Activated naive CD4-positive, alpha-beta T cell treated with anti-CD3 and anti-CD28 coated beads, Interleukin-2, amount 10 ng/mL, durations not matched to agents 7 days and 5 days (primary cell): ENCODE measurements at places on chromosomes 5 and 9.

DNA sequence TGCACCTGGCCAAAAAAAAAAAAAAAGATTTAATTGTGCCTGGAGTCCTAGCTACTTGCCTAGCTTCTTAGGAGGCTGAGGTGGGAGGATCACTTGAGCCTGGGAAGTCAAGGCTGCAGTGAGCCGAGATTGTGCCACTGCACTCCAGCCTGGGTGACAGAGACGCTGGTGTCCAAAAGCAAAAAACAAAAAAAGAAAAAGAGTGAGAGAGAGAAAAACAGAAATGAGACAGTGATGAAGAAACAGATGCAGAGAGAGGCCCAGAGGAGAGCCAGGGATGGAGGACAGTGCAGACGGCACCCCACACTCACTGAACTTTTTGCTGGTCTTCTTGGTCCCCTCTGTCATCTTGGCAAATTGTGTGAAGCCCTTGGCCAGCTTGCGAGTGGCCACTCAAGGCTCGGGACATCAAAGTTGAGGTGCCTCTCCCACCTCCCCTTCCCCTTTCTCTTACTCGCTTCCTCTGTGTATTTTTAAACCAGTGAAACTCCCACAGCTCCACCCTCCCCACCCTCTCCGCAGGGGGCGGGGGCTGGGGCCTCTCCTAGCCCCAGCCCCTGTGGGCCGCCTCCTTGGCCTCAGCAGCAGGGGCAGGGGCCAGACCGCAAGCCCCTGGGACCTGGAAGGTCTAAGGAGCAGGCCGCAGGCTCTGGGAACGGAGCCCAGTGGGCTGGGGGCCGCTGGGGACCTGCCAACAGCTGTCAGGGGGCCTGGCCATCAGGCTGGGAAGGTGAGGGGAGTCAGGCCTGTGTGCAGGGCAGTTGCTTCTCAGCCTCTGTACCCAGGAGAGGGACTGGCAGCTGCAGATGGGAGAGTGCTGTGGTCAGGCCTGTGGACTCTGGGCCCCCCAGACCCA is at the start of gene SH2D3C:
TSS of gene SH2D3C (minus strand) at position 387 of the 856 bp plus-strand sequence. CDS start at position 348, 39 bp downstream.
- peak; percentile 76 for DNase-seq
- H3K4me1 ChIP-seq, result peaks cover 67% of the 10 kb centered on the region
- H3K36me3 ChIP-seq, result peaks cover 30% of the 10 kb centered on the region
- H3K27ac ChIP-seq, result peak within 1 kb of the TSS; percentile 99

DNA sequence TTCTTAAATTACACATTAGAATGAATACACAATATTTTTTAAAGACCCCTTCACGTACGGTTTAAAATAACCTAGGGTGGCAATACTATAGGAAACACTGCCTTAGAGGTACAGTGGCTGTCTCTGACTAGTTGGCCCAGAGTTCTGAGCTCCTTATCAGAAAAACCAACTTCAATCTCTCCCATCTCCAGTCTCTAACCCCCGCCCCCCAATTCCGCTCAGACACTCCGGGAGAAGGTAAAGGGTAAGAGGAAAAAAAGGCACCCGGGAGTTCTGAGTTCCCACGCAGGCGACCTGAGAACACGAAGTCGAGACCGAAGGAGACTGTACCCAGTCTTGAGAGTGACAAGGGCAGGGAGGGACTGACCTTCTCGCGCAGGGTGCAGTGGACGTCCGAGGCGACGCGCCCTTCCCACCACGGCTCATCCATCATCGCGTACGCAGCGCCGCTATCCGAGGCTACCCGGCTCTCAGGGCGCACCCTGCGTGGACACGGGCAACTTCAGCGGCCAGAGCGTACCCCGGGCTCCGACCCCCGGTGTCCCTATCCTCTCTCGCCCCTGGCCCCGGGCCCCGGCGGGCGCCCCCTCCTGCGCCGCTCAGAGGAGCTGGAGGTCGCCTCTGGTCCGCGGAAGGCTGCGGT is 752 bp downstream of the CCNJL start:
- H3K27me3 ChIP-seq, result peaks cover 84% of the 10 kb centered on the region
- no peak overlapping the region for H3K27ac ChIP-seq
- H3K4me1 ChIP-seq, result peaks cover 7% of the 10 kb centered on the region

DNA sequence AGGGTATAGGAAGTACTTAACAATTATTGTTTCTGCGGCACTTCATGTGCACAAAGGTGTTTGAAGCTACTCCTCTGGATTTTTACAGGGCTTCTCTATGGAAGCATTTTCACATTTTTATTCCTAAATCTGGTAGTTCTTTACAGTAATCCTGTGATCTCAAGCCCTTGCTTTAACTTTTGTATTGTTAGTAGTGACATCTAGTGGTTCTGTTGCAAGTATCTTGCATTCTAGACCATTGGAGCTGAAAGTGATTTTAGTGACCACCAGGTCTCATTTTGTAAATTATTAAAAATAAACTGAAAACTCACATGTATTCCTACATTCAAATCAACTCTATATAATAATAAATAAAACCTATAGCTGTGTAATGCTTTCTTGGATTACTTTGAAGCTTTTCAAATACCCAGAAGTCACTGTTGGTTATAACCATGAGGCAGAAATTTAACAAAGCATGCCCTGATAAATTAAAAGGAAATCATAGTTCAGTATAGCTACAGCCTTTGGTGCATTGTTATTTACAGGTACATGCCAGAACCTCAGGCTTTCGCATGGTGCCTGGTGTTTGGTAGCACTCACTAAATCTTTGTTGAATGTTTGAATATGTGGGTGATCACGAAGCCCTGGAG is 18.9 kb downstream of the RPS23 start:
- H3K4me3 ChIP-seq, result no peak overlapping the region
- no peak overlapping the region for H3K27ac ChIP-seq
- no peak for DNase-seq
- H3K36me3 ChIP-seq, result no peaks in the 10 kb centered on the region
- no peaks in the 10 kb centered on the region for H3K4me1 ChIP-seq

GRCh38 chr9:120284821-120285220 is 295.1 kb downstream of the CDK5RAP2 start:
- H3K4me1 ChIP-seq, result no peaks in the 10 kb centered on the region
- no peaks in the 10 kb centered on the region for H3K36me3 ChIP-seq
- H3K27ac ChIP-seq, result no peak overlapping the region
- no peaks in the 10 kb centered on the region for H3K27me3 ChIP-seq

DNA sequence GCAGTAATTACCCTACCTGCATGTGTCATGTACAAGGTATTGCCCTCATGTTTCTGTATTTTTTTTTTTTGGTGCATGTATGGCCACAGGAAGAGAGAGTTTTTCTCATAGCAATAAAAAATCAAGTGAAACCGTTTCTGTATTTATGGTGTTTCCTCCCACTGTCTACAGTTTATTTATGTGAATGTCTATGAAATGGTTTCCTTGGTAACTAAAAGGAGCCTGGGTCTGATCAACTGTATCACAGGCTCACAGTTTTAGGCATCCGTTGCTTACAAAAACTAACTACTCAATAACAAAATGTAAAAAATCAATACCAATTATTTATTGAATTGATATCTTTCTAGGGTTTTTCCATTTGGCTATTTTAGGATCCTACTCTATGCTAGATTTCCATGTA is 464.4 kb downstream of the TAF11L14 start:
- H3K4me3 ChIP-seq, result no peak overlapping the region
- H3K27me3 ChIP-seq, result no peaks in the 10 kb centered on the region
- H3K4me1 ChIP-seq, result no peaks in the 10 kb centered on the region
- DNase-seq, result no peak

DNA sequence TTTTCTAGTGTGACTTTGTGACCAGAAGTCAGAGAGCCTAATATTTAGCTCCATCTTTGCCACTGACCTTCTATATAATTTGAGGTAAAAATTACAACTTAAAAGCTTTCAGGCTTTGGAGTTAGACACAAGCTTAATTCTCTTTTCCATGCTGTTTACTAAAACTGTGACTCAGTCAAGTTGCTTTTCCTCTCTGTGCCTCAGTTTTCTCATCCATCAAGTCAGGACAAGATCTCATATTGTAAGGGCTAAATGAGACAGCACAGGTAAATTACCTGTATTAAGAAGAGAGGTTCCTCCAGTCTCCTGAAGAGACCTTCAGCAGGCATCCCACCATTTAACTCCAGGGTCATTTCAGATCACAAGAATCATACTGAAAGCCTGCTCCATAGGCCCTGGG is 339.2 kb downstream of the ASTN2 start:
- no peak for DNase-seq
- H3K27me3 ChIP-seq, result no peaks in the 10 kb centered on the region
- no peak overlapping the region for H3K4me3 ChIP-seq
- H3K36me3 ChIP-seq, result no peaks in the 10 kb centered on the region
- H3K4me1 ChIP-seq, result no peaks in the 10 kb centered on the region

DNA sequence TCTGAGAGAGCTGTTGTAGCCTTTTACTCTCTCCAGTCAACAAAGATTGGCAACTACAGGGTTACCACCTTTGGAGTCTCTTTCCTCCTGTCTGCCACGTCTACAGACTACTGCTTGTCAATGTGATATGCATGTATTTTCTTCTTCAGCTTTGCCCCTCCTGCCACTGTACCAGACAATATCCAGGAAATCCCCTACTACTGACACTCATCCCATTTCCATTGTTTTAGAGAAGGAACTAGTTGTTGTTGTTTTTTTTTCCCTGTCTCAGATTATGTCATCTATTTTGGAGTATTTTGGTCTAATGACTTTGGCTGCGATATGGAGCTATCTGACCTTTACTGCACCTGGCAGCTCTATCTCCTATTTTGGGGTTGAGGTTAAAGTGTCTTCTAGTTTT is 50.1 kb upstream of the MACIR start:
- H3K4me3 ChIP-seq, result no peak overlapping the region
- no peak for DNase-seq
- peak overlapping the region; percentile 55 for H3K27ac ChIP-seq
- H3K27me3 ChIP-seq, result no peaks in the 10 kb centered on the region
- peaks cover 32% of the 10 kb centered on the region for H3K36me3 ChIP-seq

GRCh38 chr5:125199373-125199772 is 452.9 kb upstream of the ZNF608 start:
- H3K27me3 ChIP-seq, result no peaks in the 10 kb centered on the region
- H3K36me3 ChIP-seq, result no peaks in the 10 kb centered on the region
- no peaks in the 10 kb centered on the region for H3K4me1 ChIP-seq
- no peak overlapping the region for H3K4me3 ChIP-seq
- H3K27ac ChIP-seq, result no peak overlapping the region

DNA sequence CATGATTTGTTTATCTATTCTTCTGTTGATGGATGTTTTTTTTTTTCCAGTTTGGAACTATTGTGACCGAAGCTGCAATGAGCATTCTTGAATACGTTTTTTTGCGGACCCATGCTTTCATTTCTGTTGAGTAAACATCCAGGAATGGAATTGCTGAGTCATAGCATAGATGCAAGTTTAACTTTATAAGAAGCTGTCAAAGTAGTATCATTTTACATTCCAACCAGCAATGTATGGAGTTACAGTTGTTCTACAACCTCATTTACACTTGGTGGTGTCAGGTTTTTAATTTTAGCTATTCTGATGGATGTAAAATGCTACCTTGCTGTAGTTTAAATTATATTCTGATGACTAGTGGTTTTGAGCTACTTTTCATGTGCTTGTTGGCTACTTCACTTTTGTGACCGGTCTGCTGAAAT is 49.0 kb downstream of the NPR3 start:
- H3K27ac ChIP-seq, result no peak overlapping the region
- no peaks in the 10 kb centered on the region for H3K36me3 ChIP-seq
- H3K27me3 ChIP-seq, result no peaks in the 10 kb centered on the region
- H3K4me3 ChIP-seq, result no peak overlapping the region
- no peak for DNase-seq
- H3K4me1 ChIP-seq, result no peaks in the 10 kb centered on the region

- H3K36me3 ChIP-seq, result no peaks in the 10 kb centered on the region
- no peak overlapping the region for H3K4me3 ChIP-seq
- H3K4me1 ChIP-seq, result no peaks in the 10 kb centered on the region
These were observed 73.5 kb downstream of the KIF4B start for GRCh38 chr5:155087036-155087435.

DNA sequence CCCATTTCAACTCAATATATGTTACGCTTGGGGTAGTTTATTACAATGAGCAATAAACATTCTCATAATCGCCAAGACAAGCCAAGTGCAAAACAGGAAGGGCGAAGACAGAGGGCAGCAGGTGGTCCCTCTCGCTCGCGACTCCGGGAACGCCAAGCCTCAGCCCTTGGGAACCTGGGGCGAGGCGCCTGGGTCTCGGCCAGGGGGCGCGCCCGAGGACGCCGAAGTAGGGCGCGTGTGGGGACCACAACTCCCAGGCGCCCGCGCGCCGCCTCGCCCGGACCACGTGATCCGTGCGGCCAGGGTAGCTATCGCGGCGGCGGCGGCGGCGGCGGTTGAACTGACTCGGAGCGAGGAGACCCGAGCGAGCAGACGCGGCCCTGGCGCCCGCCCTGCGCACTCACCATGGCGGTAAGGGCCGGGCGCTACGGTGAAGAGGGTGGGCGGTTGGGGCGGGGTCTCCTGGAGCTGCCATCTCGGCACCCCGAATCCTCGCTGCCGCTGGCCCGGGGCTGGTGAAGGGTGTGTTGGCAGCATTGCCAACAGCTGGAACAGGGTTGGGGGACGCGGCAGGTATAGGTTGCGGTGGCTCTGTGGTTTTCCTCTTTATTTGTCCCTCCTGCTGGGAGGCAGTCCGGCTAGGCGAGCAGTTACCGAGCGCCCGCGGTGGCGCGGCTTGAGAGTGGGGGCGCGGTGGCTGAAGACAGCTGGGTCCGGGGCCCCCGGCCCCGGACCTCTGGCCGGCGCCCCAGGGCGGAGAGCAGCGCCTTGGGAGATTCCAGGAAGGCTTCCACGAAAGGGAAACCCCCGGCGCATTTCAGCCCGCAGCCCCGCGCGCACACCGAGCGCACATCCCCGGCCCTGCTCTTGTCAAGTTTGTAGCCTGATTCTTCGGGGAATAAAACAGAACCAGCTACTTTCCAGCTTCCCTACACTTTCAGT is at the start of gene SLC31A2:
TSS of gene SLC31A2 (plus strand) at position 338 of the 942 bp plus-strand sequence. CDS start at position 406, 68 bp downstream.
- peaks cover 26% of the 10 kb centered on the region for H3K4me1 ChIP-seq
- peak; percentile 90 for DNase-seq

- H3K4me3 ChIP-seq, result no peak overlapping the region
- H3K27ac ChIP-seq, result no peak overlapping the region
- H3K27me3 ChIP-seq, result no peaks in the 10 kb centered on the region
- no peak for DNase-seq
These were observed 35.5 kb downstream of the ACO1 start for GRCh38 chr9:32419921-32420320.

GRCh38 chr5:35149041-35149440 is 81.2 kb downstream of the PRLR start:
- H3K27ac ChIP-seq, result no peak overlapping the region
- no peak for DNase-seq
- no peaks in the 10 kb centered on the region for H3K36me3 ChIP-seq
- H3K4me1 ChIP-seq, result no peaks in the 10 kb centered on the region
- no peak overlapping the region for H3K4me3 ChIP-seq

DNA sequence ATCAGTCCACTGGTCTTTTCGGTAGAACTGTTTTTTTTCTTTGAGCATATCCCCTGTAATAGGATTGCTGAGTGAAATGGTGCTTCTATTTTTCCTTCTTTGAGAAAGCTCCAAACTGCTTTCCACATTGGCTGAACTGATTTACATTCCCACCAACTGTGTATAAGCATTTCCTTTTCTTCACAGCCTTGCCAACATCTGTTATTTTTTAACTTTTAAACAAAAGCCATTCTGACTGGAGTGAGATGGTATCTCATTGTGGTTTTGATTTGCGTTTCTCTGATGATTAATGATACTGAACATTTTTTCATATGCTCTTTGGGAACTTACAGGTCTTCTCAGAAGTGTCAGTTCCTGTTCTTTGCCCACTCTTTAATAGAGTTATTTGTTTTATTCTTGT is 764.7 kb downstream of the MTRR start:
- no peak overlapping the region for H3K4me3 ChIP-seq
- H3K27me3 ChIP-seq, result no peaks in the 10 kb centered on the region
- no peaks in the 10 kb centered on the region for H3K4me1 ChIP-seq
- no peak overlapping the region for H3K27ac ChIP-seq
- H3K36me3 ChIP-seq, result no peaks in the 10 kb centered on the region
- no peak for DNase-seq

- H3K4me3 ChIP-seq, result no peak overlapping the region
- H3K27me3 ChIP-seq, result peaks cover 53% of the 10 kb centered on the region
- H3K4me1 ChIP-seq, result no peaks in the 10 kb centered on the region
- DNase-seq, result no peak
These were observed 522 bp downstream of the BHMT start for GRCh38 chr5:79111960-79112702.
